ENCODE measurements at places on chromosomes 5 and 9. TPM values are rescaled to one million over a fixed set of nuclear protein-coding genes. Genes with fewer than 3 reads are reported as not detected.
A peak's percentile ranks its signal among the peaks of the same experiment; 100 is the strongest.

DNA sequence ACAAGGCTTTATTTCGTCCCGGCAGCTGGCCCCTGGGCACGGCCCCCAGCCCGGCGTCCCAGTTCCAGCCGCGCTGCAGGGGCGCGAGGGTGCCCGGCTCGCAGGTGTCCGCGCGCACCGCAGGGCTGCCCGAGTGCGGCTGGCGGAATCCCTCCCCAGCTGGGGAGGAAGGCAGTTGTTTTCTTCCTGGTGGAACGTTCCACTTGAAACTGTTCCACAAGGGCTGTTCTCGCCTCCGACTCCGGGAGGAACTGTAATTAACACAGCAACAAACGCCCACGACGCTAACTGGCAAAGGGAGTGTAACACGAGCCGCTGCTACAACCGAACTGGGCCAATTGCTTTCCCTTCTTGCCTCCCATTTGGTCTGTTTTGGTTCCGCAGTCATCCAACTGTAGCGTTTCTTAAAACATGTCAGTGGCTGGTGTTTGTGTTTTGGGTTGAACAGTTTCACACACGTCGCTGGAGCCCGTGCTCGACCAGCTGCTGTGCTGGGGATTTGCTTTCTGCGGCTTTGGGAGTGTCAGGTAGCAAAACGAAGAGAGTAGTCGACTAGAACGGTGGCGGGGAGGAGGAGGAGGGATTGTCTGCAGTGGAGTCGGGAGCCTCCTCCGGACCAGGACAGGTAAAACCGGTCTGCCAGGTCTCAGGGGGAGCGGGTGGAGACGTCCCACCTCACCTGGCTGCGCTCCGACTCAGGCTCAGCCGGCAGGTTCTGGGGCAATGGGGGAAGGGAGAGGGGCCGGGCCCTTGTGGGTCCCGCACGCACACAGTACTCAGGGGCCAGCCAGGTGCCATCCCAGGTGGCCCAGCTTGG, 131.6 kb upstream of the NIPBL start:
- DNase-seq, result peak; percentile 93

GRCh38 chr9:111795557-111795839, 761 bp upstream of the SHOC1 start:
- DNase-seq, result no peak

- no peak for DNase-seq
These were observed 50.8 kb downstream of the ALDH7A1 start for GRCh38 chr5:126544087-126544740.

GRCh38 chr9:131253891-131254491, 22.3 kb downstream of the FAM78A start:
- DNase-seq, result no peak

GRCh38 chr5:14277385-14278320, 134.5 kb downstream of the TRIO start:
- no peak for DNase-seq

The CDH9 gene
- total RNA-seq, result not detected

The TRIM36 gene
- total RNA-seq, result 0.15 TPM

The ALDH1B1 gene
- 18.9 TPM for total RNA-seq

GRCh38 chr9:120713257-120714087, 798 bp downstream of the MEGF9 start:
- DNase-seq, result no peak

DNA sequence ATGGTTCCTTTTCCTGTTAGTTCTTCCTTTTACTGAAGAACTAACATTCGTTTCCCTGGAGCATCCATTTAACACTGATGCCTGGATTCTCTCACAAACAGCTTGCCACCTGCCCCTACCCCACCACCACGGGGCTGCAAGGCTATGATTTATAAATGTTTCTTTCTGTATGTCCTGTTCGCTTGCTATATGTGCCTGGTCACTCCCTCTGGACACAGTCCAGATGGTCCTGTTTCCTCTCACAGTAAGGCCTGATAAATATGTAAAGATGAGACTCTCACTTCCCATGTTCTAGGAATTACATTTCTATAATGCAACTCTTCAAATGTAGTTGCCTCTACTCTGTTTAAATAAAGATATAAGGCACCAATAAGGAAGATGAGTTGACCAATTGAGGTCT, 146.4 kb upstream of the SHB start:
- DNase-seq, result no peak
